Activated T-helper 2 cell treated with anti-CD3 and anti-CD28 coated beads, Interferon-gamma antibody, Interleukin-2, Interleukin-4, amounts not matched to agents 10 μg/mL and 5 μg/mL and 100 μg/mL, durations not matched to agents 14 hours and 24 hours and 36 hours (primary cell): ENCODE measurements at places on chromosomes 5 and 9.

- DNase-seq: peak; percentile 28
Observed at GRCh38 chr5:7857926-7858632, 7.1 kb upstream of the CFAP90 start.

GRCh38 chr9:27344776-27345175 lies 47.8 kb upstream of the EQTN start:
- DNase-seq: no peak

DNA sequence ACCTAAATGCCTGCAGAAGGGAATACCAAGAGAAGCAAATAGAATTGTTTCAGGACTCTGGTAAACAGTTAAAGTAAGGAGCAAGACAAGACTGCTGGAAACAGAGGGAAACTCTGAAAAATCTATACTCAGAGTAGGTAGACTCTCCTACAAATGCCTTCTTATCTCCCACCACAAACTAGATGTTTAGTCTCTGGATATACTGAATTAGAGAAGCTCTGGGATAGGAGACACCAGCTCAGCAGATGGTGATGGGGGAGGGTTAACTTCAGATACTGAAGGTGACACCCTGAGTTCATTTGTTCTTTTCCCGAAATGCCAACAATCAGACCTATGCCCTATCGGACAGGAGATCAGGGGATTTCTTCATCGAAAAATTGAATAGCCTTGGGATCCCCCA lies 54.1 kb upstream of the CHD1 start:
- no peak for DNase-seq

DNA sequence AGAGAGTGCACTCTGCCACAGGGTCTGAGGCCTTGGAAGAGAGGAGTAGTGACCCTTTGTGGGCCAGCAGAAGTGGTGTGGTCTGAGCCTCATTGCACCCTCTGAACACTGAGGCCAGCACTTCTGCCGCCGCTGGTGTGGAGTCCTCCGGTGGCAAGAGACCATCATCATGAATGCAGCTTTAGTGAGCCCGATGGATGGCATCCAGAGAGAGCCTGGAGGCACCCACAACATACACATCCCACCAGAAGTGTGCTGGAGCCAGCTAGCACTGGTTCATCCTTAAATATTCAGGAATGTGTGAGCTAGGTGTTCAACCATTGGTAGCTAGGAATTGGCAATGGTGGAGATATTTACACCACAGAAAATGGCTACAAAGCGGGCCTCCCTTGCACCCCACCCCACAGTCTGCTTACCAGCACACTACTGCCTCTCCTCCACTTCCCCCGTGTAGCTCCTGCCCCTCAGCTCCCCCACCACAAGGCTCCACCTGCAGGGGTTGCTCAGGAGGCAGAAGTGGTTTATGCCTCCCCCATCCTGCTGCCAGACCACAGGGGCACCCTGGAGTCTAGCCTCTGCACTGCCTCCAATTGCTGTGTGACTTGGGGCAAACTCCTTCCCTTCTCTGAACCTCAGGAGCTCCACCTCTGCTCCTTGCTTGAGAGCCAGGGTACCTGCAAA lies 16.4 kb downstream of the SLC6A7 start:
- DNase-seq: no peak

- DNase-seq: no peak
Observed at GRCh38 chr9:108606401-108606800, 249.4 kb downstream of the ACTL7B start.
